ENCODE measurements at places on chromosomes 6 and 20. TPM values are rescaled to one million over a fixed set of nuclear protein-coding genes. Genes with fewer than 3 reads are reported as not detected.

Gene TCF15
- total RNA-seq = 0.42 TPM

- no peak overlapping the region for H3K4me3 ChIP-seq
- H3K36me3 ChIP-seq = no peaks in the 10 kb centered on the region
- no peaks in the 10 kb centered on the region for H3K4me1 ChIP-seq
- no peaks in the 10 kb centered on the region for H3K27me3 ChIP-seq
Measured at GRCh38 chr20:20267685-20268370, 100.1 kb upstream of the INSM1 start.

- H3K4me3 ChIP-seq = no peak overlapping the region
- H3K27me3 ChIP-seq = no peaks in the 10 kb centered on the region
- DNase-seq = no peak
- no peaks in the 10 kb centered on the region for H3K4me1 ChIP-seq
- no peaks in the 10 kb centered on the region for H3K36me3 ChIP-seq
Measured at GRCh38 chr6:45710304-45710821, 305.3 kb downstream of the CLIC5 start.

- no peak overlapping the region for H3K27ac ChIP-seq
- H3K4me1 ChIP-seq = peaks cover 44% of the 10 kb centered on the region
- H3K4me3 ChIP-seq = no peak overlapping the region
- DNase-seq = no peak
- H3K36me3 ChIP-seq = no peaks in the 10 kb centered on the region
Measured at GRCh38 chr6:170294813-170295509, 4.1 kb upstream of the DLL1 start.

GRCh38 chr6:21942897-21943296 is 349.3 kb downstream of the SOX4 start:
- no peak overlapping the region for H3K4me3 ChIP-seq
- H3K27ac ChIP-seq = no peak overlapping the region
- DNase-seq = no peak
- no peaks in the 10 kb centered on the region for H3K27me3 ChIP-seq
- H3K4me1 ChIP-seq = peaks cover 12% of the 10 kb centered on the region

All from thymus (tissue), 14 donors.